ENCODE measurements at places on chromosomes 3 and 15.

DNA sequence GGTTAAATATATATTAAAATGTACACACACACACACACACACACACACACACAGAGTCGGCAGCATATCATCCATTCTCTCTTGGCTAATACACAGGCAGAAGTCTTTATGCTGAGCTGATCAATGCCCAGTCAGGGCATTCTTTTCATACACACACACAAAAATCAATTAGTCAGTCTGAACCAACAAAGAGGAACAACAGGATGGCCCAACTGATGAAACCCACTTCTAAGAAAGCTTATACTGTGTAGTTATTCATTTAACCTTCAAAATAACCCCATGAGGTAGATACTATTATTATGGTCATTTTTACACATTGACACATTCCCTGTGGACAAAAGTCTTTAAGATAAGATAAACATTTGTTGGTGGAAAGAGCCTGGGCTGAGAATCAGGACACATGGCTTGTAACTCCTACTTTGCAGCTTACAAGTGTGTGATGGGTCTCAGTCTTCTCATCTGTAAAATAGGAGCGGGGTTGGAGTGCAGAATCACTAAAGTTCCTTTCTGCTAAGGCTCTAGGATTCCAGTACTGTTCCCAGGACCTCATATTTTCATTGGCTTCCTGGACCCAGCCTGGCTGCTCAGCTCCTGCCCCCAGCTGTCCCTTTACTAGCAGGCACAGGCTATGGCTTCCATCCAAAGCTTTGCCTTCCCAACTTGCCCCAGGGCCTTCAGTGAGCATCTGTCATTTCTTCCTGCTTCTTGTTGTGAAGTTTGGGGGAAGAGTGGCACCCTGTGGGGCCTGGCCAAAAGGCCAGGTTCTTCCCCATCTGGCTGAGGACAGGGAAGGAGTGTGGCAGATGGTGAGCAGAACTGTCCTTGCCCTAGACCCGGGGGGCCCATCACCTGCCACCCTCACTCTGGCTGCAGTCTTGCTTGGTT, 27.2 kb upstream of the GLCE start:
- no peak for DNase-seq

- peak; percentile 73 for DNase-seq
Observed at GRCh38 chr15:42348083-42348482, 11.2 kb upstream of the CAPN3 start.

DNA sequence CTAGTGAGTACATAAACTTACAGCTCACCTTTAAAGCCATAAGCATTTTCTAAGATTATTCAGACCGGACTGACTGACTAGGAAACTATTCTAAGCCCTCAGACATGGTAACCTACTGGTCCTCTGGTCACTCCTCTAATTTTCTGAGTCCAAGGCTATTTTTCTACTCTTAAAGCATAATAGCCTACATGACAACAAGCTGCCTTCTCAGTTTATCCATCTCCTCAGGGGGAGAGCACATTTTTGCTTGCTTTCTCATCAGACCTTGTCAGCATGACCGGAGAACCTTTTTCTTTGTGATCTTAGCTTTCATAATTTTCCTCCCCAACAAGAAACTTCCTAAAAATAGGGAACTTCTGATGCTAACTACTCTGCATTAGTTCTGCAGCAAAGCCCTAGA, 38.4 kb downstream of the UBP1 start:
- peak; percentile 25 for DNase-seq

- DNase-seq: no peak
Observed at GRCh38 chr3:39255503-39256325, 24.1 kb downstream of the CX3CR1 start.

- peak; percentile 95 for DNase-seq
Observed at GRCh38 chr3:194577986-194578905, 55.0 kb downstream of the TMEM44 start.

DNA sequence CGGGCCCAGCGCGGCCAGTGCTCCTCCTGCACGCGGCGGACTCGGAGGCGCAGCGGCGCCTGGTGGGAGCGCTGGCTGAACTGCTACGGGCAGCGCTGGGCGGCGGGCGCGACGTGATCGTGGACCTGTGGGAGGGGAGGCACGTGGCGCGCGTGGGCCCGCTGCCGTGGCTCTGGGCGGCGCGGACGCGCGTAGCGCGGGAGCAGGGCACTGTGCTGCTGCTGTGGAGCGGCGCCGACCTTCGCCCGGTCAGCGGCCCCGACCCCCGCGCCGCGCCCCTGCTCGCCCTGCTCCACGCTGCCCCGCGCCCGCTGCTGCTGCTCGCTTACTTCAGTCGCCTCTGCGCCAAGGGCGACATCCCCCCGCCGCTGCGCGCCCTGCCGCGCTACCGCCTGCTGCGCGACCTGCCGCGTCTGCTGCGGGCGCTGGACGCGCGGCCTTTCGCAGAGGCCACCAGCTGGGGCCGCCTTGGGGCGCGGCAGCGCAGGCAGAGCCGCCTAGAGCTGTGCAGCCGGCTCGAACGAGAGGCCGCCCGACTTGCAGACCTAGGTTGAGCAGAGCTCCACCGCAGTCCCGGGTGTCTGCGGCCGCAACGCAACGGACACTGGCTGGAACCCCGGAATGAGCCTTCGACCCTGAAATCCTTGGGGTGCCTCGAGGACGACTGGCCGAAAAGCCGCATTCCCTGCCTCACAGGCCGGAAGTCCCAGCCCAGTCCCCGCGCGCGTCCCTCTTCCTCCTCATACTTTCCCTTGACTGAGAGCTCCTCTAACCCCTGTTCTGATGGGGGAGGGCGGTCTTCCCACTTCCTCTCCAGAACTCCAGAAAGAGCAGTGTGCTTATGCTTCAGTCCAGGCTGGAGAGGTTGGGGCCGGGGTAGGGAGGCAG, 1.4 kb upstream of the IL17RC start:
- peak; percentile 81 for DNase-seq

DNA sequence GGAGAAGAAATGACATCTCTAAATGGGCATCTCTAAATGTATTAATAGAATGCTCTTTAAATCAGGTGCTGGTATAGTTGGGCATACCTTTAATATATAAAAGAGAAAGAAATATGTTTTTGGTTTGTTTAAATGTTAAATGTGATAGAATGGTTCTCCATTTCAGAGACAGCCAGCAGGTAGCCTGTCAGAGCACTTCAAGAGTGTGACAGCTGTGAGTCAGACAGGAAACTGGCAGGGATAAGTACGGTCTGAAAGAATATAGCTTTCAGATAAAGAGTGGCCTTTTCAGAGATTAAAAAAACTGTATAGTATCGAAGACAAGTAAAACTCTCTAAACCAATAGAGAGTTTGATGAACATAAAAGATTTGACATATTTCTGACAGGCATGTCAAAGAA, 654.1 kb downstream of the IGSF11 start:
- no peak for DNase-seq

DNA sequence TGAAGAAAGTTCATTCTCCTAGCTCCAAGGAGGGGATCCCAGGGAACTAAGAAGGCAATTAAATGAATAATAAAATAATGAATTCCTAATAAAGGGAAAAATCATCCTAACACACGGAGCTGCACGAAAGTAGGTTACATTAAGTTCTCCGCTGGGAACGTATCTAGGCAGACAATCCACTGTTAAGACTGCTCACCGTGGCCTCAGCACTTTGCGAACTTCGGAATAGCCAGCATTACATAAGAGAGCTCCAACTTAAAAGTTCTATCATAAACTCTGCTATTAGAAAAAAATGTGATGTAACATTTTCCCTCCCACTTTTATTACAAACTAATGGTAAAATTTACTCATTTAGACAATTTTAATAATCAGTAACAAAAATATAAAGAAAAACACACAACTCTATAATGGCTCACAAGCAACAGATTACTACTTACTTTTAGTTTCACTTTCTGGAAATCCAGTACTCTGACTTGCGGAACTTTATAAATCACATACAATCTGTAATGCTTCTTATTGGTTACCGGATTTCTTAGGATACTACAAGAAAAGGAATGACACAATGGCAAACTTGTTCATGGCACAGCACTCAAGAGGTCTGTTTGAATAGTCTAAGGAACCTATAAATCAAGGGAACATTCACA, 8.5 kb downstream of the SNRPA1 start:
- DNase-seq: no peak

DNA sequence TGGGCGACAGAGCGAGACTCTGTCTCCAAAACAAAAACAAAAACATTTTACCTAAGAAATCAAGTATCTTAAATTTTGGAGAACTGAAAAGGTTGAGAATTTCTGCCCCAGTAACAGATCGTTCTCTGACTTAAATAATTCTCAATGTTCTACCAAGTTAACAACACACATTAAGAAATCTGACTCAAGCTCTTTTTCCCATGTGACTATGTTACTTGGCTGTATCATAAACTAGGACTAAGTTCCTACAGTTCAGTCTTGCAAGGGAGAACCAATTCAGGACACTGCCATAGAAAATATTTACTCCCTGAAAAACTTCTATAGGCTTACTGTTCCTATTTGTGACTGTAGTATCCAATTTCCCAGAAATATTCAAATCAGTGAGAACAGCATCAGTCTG, 20.9 kb upstream of the USF3 start:
- no peak for DNase-seq

DNA sequence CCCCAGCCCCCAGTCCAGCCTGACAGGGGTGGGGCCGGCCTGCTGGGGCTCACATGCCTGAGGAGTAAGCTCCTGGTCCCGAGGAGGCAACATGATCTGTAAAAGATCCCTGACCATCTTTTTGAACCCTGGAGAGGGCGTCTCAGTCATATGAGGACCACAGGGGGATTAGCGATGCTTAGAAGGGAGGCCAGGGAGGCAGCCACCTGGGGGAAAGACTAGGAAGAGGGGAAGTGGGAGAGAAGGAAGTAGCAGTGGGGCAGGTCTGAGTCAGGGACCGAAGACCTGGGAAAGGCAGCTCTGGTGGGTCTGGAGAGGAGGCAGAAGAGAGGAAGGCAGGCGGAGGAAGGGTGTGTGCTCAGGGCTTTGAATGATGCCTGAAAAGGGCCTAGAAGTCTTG, 18.9 kb downstream of the PIF1 start:
- DNase-seq: no peak

GRCh38 chr15:65902373-65902772, 33.1 kb downstream of the RAB11A start:
- no peak for DNase-seq

DNA sequence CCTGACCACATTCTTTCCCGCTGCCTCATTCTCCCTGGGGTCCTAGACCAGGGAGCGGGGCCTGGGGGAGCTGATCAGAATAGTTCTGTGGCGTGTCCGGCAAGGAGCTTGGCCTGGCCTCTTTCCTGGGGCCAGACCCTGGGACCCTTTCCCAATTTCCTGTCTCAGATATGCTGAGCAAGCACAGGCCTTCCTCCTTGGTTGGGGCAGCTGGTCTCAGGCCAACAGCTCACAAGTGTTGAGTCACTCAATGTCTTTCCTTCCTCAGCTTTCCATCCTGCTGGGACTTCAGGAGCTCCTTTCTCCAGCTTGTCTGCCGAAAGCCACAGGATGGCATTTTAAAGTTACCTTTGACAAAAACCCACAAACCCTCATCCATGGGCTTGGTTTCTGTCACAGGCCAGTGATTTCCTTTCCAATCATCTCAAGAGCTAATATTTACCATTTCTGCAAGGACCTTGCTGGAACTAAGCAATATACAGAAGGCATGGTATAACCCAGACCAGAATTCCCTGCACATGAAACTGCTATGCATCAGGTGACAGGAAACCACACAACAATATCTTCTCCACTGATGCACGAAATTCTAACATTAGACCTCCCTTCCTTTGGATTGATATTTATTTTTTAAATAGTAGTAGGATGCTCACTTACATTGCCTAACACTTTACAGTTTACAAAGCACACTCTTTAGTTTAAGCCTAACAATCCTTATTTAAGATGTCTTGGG, 19.5 kb upstream of the TIMP4 start:
- peak; percentile 71 for DNase-seq

GRCh38 chr3:55013145-55013925, 85.5 kb upstream of the LRTM1 start:
- peak; percentile 44 for DNase-seq

Data from fibroblast of skin of back (primary cell).